ENCODE measurements at places on chromosomes 6 and 20.

GRCh38 chr6:35059596-35060345, 81.4 kb downstream of the TCP11 start:
- DNase-seq: no peak

DNA sequence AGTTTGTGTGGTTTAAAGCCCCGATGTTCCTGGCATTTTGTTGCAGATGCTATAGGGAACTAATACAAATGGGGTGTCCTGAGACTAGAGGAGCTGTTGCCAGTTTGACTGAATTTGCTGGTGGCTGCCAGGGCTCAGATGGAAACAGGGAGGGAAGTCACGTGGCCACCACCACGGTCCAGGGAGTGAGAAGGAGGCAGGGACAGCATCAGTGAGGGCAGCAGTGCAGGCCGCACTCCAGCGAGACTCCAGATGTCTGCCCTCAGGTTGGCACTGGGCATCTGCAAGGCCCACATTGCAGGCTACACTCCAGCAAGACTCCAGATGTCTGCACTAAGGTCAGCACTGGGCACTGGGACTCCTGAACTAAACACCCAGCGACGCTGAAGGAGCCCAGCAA, 86.2 kb downstream of the RAMACL start:
- no peak for DNase-seq

DNA sequence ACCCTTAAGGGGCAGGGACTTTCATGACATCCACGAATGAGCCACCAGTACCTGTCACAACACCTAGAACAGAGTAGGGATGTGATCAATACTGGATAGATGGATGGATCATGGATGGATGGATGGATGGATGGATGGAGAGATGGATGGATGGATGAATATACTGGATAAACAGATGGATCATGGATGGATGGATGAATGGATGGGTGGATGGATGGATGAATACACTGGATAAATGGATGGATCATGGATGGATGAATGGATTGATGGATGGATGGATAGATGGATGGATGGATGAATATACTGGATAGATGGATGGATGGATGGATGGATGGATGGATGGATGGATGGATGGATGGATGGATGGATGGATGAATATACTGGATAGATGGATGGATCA, 73.0 kb downstream of the PKHD1 start:
- DNase-seq: no peak

DNA sequence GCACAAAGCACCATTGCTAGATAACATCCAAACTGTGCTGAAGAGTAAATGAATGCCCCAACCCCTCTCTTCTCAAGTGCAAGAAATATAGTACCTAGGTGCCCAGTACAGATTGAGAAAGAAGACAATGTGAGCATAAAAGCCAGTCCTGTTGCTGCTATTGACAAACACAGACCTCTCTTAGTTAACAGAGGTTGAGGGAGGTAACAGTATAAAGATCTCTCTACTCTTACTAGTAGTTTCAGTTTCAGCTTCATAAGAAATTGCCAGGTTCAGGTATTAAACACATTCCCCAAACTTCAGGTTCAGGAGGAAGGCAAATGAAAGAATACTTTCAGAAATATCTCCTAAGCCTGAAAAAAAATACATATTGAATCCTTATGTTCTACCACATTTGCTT, 31.4 kb downstream of the TBC1D32 start:
- DNase-seq: no peak

- no peak for DNase-seq
Measured at GRCh38 chr6:3343089-3343883, 84.5 kb downstream of the PSMG4 start.

DNA sequence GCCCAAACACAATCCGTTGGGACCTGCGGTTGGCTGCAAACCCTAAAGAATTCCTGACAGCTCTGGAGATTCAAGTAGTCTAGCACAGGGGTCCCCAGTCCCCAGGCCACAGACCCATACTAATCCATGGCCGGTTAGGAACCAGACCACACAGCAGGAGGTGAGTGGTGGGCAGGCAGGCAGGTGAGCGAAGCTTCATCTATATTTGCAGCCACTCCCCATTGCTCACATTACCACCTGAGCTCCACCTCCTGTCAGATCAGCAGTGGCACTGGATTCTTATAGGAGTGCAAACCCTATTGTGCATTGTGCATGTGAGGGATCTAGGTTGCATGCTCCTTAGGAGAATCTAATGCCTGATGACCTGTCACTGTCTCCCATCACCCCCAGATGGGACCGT, 16.6 kb downstream of the TFEB start:
- no peak for DNase-seq

DNA sequence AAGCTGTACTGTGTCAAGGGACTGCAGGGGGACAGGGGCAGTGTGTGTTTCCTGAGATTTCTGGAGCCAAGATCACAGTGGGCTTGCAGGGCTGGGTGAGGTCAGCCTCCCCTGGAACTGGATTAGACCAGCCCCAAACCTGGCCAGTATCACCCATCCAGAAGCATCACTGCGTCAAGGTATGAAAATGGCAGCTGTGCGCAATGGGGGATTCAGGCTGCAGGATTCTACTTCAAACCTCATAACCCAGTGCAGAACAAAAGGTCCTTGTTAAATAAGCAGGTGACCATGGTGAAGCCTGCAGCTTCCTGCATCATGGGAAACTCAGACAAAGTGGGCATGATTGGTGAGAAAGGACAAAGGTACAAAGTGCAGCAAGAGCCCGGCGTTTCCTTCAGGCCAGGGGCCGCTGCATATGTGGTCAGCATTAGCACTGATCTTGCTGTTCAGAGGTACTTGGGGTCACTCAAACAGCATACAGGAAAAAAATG, 33.4 kb downstream of the TRAF3IP2 start:
- no peak for DNase-seq

- DNase-seq: no peak
Measured at GRCh38 chr20:18144541-18145099, 7.0 kb downstream of the KAT14 start.

- DNase-seq: no peak
Measured at GRCh38 chr6:132675002-132675401, 16.0 kb upstream of the TAAR1 start.

DNA sequence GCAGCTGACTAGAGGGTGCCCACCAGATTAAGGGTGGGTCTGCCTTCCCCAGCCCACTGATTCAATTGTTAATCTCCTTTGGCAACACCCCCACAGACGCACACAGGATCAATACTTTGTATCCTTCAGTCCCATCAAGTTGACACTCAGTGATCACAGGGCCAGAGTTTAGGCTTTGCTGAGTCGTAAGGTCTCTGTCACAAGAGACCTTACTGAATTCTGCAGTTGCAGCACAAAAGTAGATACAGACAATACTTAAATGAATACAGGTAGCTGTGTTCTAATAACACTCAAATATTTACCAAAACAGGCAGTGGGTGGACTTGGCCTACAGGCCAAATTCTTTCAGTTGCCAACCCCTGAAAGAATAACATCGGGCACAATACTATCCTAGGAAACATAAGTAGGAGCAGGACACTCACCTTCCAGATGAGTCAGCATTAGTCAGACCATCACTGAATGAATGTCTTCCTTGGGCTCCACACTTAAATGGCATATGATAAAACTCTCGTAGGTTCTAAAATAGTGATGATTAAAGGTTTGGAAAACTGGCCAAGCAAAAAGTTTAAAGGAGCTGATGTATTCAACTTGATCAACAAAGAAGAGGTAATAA, 190.0 kb downstream of the UBE3D start:
- peak; percentile 64 for DNase-seq

DNA sequence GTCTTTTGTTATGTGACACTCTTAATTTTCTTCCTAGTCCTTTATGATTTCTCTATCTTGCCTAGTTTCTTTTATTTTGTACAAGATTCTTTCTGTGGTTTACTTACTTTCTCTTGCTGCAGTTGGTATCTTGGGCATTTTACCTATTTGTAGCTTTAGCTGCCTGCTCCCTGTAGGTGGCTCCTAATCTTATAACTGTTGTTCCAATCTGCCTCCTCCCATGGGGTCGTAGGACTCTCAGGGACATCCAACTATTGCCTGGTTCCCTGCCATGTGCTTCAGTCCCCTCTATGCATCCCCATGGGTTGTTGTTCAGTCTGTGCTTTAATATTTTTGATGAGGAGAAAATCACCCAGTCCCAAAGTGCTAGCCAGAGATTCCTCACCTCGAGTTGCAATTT, 31.4 kb downstream of the RIN2 start:
- no peak for DNase-seq

DNA sequence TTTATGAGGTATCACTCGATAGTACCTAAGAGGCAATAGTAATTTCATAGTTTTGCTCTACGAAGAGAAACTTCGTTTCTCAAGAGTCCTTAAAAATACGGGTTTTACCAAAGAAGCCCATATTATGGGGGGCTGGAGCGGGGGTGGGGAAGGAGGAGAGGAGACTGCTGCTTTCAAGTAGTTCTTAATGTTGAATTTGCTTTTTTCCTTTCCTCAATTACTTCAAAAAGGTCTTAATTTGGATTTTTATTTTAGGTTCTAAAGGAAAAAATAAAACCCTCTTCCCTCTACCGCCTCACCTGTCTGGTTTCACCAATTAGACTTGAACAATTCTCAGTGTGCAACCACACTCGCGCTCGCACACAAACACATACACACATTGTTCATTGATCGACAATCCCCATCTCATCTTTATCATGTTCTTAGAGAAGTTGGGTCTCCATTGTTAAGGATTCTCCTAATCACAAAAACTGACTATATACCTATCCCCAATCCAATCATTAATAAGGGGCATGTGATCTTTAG, 97.2 kb downstream of the HFE start:
- DNase-seq: no peak

- DNase-seq: no peak
Measured at GRCh38 chr6:28940858-28941683, 17.3 kb upstream of the TRIM27 start.

GRCh38 chr6:128199461-128199860, 298.6 kb upstream of the THEMIS start:
- DNase-seq: no peak

- DNase-seq: no peak
Measured at GRCh38 chr20:1741309-1742048, 83.9 kb upstream of the SIRPG start.

DNA sequence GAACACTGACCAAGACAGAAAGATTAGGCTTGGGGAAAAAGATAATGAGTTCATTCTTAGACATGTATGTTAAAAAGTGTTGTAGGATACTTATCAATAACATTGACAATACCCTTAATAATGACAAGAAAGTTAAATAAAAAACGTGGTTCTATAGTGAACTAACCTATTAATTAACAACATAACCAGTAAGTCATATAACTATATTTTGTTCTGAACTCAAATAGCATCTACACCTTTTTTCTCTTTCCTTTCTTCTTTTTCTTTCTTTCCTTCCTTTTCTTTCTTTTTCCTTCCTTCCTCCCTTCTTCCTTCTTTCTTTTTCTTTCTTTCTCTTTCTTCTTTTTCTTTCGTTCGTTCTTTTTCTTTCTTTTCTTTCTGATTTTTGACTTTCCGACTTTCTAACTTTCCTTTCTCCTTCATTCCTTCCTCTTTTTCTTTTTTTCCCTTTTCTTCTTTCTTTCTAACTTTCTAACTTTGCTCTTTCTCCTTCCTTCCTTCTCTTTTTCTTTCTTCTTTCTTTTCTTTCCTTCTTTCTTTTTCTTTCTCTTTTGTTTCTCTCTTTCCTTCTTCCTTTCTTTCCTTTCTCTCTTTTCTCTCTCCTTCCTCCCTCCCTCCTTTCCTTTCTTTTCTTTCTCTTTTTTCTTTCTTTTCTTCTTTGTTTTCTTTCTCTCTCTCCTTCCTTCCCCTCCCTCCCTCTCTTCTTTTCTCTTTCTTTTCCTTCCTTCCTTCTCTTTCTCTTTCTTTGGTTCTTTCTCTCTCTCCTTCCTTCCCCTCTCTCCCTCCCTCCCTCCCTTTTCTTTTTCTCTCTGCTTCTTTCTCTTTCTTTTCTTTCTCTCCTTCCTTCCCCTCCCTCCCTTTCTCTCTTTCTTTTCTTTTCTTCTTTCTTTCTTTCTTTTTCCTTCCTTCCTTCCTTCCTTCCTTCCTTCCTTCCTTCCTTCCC, 24.6 kb downstream of the PRSS35 start:
- DNase-seq: no peak

DNA sequence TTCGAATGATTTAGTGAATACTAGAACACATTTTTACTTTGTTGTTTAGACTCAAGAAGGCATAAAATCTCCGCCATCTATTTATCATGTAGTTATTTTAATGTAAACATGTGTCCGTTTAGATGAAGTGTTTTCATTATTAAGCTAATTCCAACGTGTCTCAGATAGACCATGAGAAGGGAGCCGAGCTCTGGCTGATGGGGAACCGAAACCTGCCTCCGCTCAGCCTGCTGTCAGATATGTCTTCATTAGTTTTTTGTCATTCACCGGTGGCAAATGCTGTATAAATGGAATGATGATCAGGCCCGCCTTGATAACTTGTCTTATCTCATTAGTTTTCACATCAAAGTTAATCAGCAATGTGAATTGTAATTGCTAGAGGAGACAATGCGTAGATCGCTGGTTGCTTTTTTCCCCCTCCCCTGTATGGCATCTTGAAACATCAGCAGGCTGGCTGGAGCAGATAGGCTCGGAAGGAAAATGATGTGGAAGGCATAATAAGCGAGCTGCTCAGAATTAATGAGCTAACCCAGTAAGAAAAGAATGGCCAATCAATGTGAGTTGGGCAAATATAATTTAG, 136.4 kb downstream of the LINC00237 start:
- DNase-seq: no peak

- DNase-seq: no peak
Measured at GRCh38 chr20:44174996-44175765, 11.8 kb downstream of the JPH2 start.

DNA sequence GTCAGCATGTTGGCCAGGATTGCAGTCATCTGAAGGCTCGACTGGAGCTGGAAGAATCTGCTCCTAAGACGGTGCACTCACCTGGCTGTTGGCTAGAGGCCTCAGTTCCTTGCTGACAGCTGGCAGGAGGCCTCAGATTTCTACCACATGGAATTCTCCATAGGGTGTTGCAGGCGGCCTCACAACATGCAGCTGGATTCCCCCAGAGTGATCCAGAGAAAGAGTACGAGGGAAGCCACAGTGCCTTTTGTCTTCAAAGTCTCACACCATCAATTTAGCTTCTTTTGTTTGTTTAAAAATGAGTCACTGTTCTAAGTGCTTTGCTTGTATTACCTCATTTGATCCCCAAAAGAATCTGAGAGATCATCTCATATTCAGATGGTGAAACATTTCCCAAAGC, 65.5 kb upstream of the FYN start:
- peak; percentile 88 for DNase-seq

GRCh38 chr20:52805843-52806242, 166.3 kb upstream of the TSHZ2 start:
- no peak for DNase-seq

GRCh38 chr6:128076843-128077242, 176.0 kb upstream of the THEMIS start:
- DNase-seq: no peak

DNA sequence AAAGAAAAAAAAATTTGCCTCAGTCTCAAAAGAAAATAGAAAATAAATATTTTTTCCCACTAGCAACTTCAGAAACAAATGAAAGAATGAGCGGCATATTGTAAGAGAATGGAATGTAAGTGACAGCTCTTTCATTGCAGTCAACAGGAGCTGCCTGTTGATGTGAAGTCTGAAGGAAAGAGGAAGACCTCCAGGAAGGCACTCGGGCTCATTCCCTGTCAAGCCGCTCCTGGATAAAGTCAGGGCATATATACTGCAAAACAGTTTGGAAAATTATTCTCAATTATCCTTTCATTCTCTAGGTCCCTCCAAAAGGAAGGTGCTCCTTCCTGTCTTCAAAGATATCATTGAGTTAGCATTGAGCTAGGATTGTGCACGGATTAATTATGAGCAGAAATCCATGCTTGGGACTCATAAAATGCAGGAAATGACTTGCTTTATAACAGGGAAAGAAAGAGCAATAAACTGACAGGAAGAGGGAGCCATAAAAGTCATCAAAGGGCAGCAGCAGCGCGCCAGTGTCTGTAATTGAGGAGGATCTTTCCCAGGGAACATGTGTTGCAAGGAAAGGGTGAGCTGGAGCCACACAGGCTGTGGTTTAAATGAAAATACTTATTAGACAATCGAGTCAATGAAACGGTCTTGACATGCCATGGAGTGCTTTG, 218.2 kb downstream of the C6orf118 start:
- peak; percentile 12 for DNase-seq
